ENCODE measurements at places on chromosomes 6 and 20.

GRCh38 chr6:119129968-119130484 lies 51.6 kb upstream of the FAM184A start:
- H3K27ac ChIP-seq: no peak overlapping the region
- no peak for DNase-seq
- no peaks in the 10 kb centered on the region for H3K27me3 ChIP-seq
- H3K4me3 ChIP-seq: no peak overlapping the region
- H3K4me1 ChIP-seq: no peaks in the 10 kb centered on the region

GRCh38 chr6:76861403-76861802 lies 601.9 kb downstream of the HTR1B start:
- no peak for DNase-seq
- H3K4me1 ChIP-seq: no peaks in the 10 kb centered on the region
- no peak overlapping the region for H3K27ac ChIP-seq
- no peaks in the 10 kb centered on the region for H3K27me3 ChIP-seq

DNA sequence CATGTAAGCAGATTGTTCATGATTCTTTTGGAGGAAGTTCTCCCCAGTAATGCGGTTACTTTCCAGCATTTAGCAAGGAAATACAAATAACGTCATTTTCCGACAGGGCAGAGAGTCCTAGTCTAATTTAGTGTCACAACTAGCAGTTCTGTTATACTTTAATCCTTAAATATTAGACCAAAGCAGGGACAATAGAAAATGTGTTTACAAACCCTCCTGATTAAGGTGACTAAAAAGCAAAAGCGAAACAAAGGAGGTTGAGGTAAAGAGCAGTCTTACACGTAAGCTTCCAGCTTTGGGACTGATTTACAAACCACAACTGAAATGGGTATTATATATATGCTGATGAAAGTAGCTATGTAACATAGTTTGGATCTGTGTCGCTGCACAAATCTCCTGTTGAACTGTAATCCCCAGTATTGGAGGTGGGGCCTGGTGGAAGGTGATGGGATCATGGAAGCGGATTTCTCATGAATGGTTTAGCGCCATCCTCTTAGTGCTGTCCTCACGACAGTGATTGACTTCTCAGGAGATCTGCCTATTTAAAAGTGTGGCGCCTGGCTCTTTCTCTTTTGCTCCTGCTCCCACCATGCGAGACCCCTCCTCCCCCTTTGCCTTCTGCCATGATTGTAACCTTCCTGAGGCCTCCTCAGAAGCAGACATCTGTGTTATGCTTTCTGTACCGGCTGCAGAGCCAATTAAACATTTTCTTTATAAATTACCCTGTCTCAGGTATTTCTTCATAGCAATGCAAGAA lies 81.9 kb downstream of the PLCB1 start:
- no peaks in the 10 kb centered on the region for H3K36me3 ChIP-seq
- H3K27me3 ChIP-seq: no peaks in the 10 kb centered on the region
- H3K4me3 ChIP-seq: peak overlapping the region; percentile 45
- peaks cover 8% of the 10 kb centered on the region for H3K4me1 ChIP-seq
- H3K27ac ChIP-seq: peak overlapping the region; percentile 23
- DNase-seq: no peak

- no peaks in the 10 kb centered on the region for H3K27me3 ChIP-seq
- no peak overlapping the region for H3K4me3 ChIP-seq
- H3K36me3 ChIP-seq: no peaks in the 10 kb centered on the region
- DNase-seq: no peak
- no peaks in the 10 kb centered on the region for H3K4me1 ChIP-seq
Measured at GRCh38 chr6:166776571-166776970, 149.5 kb upstream of the RPS6KA2 start.

DNA sequence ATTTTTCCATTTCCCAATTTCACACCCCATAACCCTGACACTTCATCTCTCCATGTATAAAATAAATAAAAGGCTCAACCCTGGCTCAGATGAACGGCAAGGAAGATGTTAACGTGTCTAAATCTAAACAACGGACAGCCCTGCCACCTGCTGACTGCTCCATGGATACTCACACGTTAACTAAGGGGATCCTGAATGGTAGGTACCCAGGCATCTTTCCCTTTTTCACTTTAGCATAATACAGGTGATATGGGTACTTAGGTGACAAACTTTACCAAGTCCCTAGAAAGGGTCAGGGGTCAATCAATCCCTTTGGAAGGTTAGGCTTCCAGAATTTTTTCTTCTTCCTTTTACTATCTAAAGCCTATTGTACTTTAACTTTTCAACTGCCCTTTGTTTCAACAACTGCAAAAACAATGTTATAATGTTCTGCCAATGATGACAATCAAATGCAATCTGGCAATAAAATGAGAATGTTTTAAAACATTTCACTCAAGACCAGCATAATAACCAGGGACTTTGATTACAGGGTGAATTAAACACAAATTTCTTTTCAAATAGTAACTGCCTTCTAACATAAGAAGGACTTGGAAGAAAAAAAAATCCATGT lies 52.4 kb upstream of the IPCEF1 start:
- no peak for DNase-seq
- no peak overlapping the region for H3K27ac ChIP-seq
- no peaks in the 10 kb centered on the region for H3K27me3 ChIP-seq
- no peaks in the 10 kb centered on the region for H3K36me3 ChIP-seq

GRCh38 chr6:29757282-29757681 lies 34.0 kb downstream of the HLA-F start:
- H3K27ac ChIP-seq: no peak overlapping the region
- no peaks in the 10 kb centered on the region for H3K27me3 ChIP-seq
- no peaks in the 10 kb centered on the region for H3K36me3 ChIP-seq

DNA sequence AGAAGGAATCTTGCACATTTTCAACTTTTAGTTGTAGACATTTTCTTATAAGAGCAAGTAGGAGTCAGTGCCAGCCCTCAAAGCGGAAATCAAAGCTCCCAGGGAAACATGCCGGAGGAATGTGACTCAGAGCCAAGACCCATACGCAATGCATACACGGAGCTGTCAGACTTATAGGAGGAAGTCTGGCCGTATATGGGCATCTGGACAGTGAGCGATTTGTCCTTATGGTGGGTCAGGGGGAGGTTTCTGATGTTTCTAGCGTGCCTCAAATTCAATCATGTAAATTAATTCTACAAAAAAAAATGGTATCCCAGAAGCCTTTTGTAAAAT lies 3.6 kb upstream of the CCN2 start:
- H3K4me1 ChIP-seq: peaks cover 38% of the 10 kb centered on the region
- DNase-seq: no peak
- no peak overlapping the region for H3K27ac ChIP-seq
- no peaks in the 10 kb centered on the region for H3K36me3 ChIP-seq
- peaks cover 33% of the 10 kb centered on the region for H3K27me3 ChIP-seq

GRCh38 chr6:108966855-108967755 lies 118.9 kb downstream of the ARMC2 start:
- H3K27me3 ChIP-seq: no peaks in the 10 kb centered on the region
- no peaks in the 10 kb centered on the region for H3K4me1 ChIP-seq
- H3K4me3 ChIP-seq: no peak overlapping the region
